ENCODE measurements at places on chromosomes 3 and 15.
A peak's percentile ranks its signal among the peaks of the same experiment; 100 is the strongest.

GRCh38 chr15:74396445-74397238, 29.2 kb upstream of the CYP11A1 start:
- peak; percentile 83 for DNase-seq

DNA sequence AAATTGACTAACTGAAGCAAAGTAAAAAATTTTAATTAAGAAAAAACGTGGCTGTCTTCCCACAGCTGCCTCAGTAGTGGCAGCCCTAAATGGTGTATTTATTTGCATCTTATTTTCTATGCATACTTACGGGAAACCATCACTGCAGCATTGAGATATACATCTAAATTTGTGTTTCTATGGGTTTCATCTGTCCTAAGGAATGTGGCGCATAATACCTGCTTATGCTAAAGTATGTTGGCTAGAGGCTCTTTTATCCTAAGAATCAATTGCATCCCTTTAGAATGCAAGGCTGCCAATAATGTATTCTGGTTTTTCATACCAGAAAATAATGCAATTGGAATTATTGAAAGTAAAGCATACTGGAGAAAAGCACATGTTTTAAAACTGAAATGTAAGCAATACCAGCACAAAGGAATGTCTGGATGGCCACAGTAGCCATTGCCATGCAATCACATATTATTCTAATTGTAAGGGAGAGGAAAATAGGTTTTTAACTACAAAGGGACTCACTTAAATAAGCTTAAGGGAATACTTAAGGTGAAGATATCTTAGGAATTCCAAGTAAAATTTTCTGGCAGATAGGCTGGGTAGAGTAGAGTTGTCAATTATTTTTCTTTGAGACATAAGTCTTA, 834.5 kb upstream of the NECTIN3 start:
- DNase-seq: no peak

DNA sequence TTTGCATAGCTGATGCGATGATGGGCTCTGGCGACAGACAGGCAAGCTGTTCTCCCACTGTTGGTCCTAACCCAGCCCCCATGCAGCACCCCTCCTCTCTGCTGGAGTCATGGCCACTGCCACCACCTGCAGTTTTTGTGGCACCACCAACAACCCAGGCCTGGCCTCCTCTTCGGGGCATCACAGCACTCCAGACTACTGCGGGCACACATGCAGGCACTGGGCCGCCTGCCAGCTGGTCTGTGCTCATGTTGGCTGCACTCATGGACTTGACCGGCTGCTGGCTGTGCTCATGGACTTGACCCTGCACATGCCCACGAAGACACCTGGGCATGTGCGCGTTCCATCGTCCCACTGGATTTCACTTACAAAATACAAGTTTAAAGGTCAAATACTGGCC, 130.9 kb upstream of the TMEM108 start:
- no peak for DNase-seq

- DNase-seq: no peak
Observed at GRCh38 chr3:16960125-16960524, 75.4 kb downstream of the PLCL2 start.

DNA sequence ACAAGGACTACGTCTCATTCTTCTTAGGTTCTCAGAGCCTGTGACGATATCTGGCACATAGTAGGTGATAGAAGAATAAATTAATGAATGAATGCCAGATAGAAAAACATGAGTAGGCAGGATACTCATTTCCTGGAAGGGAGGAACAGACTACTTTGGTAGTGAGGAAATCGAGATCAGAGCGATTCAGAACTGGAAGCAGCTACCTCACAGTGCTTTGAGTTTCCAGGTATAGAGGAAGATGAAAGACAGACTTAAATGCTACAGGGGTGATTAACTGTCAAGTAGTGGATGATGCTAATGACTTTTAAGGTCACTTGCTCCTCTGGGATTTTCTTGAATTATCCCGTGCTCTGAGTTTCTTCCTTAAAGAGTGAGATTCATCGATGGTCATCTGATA, 951.5 kb upstream of the CFAP20DC start:
- DNase-seq: no peak

DNA sequence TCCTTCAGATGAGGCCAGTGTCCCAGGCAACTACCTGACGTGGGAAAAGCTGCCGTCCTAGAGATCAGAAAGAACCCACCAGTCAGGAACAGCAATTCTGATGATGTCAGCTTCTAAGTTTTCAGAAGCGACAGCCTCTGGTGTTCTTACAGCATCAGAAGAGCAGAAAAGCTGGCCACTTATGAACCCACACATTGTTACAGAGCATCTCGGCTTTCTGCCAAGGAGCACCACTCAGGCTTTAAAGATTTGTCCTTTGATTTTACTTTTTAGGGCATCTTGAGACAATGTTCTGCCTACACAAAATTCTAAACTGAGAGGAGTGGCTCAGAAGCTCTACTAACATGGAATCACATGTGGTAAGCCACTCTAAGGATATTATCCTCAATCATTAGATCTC, 49.7 kb upstream of the BOC start:
- DNase-seq: no peak

DNA sequence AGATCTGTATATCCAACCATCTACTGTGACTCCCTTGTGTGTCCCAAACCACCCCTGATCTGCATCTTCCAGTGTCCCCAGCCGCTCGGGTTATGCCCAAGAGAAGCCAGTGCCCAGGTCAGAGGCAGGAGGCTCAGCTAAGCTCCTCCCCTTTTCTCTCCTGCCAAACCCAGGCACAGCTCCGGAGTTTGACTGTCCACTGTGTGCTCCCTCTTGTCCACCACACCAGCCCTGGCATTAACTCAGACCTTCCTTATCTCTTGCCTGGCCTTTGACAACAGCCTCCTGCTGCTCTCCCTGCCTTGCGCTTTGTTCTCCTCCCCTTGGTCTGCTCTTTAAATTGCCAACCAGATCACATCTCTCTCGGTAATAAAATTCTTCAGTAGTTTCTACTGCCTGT, 39.3 kb downstream of the DGKG start:
- no peak for DNase-seq

DNA sequence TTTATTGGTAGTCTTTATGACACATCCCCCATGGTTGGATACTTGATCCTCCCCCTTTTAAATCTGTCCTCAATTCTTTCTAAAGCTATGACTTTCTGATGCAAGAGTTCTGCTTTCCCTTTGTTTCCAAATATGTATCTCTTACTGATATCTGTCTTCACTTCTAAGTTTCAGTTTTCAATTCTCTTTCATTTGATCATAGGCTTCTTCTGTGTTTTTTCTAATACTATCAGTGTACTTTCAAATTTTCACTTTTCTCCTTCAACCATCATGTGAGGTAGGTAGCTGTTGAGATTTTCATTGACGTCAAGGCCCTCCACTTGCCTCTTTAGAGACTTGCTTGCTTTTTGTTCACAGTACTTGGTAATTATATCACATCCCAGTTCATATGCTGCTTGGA, 436.5 kb downstream of the CNTN4 start:
- no peak for DNase-seq

DNA sequence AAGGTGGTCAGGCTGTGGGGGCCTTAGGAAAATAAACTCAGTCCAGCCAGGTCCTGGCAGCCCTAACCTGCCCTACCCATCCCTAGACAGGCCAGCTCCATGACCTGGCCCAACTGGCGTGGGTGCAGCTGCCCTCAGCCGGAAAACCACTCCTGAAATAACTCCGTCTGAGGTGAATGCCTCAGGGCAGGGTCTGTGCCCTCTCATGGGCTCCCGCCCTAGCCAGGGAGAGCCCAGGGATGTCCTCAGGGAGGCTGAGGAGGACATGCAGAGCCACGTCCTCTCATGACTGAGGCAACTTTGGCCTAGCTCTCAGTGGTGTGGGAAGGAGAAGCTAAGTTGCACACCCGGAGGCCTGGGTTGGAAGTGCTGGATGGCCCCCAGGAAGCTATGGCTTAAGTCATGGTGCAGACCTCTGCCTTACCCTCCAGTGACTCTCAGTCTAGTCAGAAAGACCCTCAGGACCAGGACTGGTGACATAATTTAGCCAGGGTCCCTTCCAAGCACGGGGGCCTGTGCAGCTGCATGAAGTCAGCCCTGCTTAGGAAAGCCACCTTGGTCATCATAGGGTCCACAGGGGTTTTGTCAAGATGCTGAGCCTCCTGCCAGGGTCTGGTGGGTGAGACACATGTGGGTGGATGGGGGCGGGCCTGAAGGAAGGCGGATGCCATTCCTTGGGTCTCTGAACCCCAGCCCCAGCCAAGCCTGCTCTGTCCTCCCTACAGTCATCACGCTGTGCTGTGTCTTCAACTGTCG, 7.4 kb downstream of the TMIE start:
- no peak for DNase-seq

- no peak for DNase-seq
Observed at GRCh38 chr3:71780430-71780829, 4.5 kb downstream of the PROK2 start.

GRCh38 chr15:42163947-42164550, 7.6 kb upstream of the PLA2G4F start:
- DNase-seq: no peak

- no peak for DNase-seq
Observed at GRCh38 chr15:93458597-93458996, 369.6 kb upstream of the RGMA start.

DNA sequence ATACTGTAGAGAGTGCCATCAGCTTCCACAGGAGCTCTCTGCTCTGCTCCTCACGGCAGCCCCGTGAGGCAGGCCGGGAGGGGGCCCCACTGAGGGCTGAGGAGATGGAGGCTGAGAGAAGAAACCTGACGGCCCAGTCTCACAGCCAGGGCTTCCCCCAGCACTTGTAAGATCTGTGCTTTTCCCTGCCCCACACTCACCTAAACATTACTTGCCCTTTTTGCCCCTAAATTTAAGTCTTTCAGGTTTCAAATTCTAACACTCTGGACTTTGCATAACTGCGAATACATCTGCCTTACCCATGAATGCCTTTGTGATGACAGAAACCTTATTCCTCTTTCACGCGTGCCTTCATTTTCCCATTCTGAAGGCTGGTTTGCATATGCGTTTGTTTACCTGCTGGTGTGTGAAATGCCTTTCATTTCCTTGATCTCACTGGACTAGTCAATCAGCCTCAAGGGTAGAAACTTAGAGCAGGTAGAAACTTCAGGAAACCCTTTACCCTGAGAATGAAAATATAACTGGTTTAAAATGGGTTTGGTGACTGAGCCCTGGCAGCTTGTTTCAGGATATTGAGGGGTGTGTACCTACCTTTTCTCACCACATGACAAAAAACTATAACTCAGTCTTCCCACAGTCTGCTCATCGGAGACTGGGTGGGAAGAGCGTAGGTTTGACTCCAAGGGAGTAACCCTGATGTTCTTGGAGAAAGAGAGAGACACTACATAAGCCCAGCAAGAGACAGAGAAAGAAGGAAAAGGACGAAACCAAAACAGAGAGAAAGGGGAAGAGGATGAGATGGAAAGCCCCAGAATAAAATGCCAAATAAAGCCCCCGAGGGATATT, 20.1 kb downstream of the SLC12A8 start:
- no peak for DNase-seq

GRCh38 chr3:126124148-126124868, 40.4 kb upstream of the SLC41A3 start:
- no peak for DNase-seq

DNA sequence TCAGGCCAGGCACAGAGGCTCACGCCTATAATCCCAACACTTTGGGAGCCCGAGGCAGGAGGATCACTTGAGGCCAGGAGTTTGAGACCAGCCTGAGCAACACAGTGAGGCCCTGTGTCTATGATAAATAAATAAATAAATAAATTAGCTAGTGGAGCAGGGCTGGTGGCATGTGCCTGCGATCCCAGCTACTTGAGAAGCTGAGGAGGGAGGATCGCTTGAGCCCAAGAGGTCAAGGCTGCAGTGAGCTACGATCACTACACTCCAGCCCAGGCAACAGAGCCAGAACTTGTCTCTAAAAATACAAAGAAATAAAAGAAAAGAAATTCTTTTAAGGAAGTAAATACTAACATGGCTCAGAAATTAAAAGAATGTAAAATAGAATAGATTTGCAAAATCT, 91.8 kb downstream of the LIPC start:
- DNase-seq: no peak

DNA sequence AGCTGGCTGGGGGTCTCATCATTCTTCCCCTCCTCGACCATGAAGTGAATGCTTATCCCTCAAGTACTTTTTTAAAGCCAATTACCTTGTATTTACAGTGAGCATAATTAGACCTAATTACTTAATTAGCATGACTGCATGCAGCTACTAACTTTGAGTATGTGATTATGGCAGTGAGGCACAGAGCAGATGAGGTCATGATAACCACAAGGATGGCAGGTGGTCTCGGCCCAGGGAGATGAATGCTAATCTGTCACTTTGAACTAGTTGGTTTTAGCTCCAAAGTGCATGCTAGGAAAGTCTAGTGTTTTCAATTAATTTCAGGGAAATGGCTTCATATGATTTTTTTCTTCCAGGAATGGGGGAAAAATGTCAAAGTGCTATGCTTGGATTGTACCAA, 233.8 kb downstream of the NTRK3 start:
- DNase-seq: no peak

GRCh38 chr3:10672422-10672821, 143.6 kb upstream of the SLC6A11 start:
- DNase-seq: no peak

DNA sequence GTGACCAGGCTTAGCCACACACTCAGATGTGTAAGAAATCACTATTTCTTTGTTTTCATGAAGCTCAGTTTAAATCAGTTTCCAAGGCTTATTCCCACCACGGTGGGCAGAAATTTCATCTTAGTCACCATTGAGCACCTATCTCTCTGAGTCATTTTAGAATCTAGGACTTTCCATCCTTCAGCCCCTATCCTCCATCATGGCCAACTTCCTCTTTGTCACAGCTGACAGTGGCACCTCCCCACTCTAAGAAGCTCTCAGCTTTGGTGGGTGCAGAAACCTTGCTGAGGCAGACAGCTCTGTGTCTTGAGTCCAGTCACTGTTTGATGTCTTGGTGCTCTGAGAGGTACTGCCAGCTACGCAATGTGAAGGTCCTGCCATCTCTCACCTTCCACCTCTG, 32.9 kb downstream of the SNTN start:
- DNase-seq: no peak

DNA sequence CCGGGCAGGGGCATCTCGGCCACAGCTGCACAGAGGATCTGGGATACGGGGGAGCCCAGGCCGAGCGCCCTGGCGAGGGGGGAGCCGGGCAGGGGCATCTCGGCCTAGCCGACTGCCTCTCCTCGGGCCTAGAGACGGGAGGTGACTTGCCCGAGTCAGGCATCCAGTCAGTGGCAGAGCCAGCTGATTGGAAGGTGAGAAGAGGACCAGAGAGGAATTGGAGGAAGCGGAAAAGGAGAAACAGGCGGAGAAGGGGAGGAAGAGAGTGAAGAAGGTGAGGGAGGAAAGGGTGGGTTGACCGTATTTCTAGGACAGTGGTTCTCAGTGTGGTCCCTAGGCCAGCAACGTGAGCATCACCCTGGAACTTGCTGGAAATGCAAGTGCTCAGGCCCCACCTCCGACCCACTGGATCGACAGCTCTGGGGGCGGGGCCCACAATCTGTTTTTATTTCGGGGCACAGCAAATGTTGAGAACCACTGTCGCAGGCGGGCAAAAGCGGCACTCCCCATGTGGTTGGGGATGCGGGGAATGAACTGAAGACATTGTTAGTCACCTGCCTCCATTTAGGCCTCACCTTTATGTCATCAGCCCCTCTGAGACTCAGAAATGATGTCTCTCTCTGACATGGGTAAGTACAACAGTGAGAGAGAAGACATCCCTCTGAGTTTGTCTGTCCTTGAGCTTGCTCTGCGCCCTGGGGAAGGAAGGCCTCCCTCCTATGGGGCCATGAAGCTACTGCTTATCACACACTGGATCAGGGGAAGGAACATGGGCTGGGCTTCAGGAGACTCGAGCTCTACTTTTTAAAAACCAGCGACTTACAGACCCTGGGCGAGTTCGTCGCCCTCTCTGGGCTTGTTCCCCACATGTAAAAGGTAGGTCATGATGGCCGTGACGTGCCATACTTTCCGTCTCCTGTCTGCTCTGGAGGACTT, 1.0 kb upstream of the MELTF start:
- no peak for DNase-seq

GRCh38 chr3:113271189-113271588, 59.8 kb downstream of the BOC start:
- no peak for DNase-seq
